GM12864 (cell line): ENCODE measurements at places on chromosomes 1 and 21.

GRCh38 chr1:176119549-176119948 is 87.5 kb downstream of the COP1 start:
- no peak for DNase-seq

DNA sequence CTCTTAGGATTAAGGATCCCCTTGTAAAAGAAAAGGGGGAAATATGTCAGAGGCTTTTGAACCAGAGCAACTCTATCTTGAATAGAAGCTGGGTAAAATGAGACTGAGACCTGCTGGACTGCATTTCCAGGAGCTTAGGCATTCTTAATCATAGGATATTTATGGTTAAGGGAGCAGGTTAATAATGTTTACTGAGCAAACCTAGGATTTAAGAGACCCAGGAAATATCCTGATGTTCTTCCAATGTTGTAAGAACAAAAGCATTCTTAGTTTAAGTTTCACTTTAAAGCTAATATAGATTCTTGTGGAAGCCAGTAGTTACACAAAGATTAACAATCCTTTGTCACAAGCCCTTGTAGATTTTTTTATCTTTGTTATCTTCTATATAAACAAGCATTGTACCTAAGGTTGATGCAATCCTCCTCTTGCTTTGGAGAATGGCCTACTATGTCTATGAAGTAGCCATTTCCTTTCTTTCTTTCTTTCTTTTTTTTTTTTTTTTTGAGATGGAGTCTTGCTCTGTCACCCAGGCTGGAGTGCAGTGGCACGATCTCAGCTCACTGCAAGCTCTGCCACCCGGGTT is 570.2 kb upstream of the BEND5 start:
- DNase-seq = no peak

DNA sequence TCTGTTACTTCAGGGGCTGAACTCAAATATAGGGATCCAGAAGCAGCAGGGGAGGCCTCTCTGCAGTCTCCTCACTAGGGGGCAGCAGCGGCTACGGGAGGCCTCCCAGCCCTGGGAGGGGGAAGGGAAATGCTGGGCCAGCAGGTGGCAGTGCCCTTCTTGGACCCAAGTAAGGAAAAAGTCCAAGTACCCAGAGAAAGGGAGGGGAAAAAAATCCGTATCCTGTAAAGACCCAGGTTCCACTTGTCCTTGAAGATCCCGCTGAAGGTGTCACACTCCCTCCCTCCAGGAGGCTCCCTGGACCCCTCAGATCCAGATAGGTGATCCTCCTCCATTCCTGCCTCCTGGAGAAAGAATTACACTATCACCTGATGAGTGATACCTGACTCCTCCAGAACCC is 14.1 kb upstream of the NUAK2 start:
- DNase-seq = no peak

DNA sequence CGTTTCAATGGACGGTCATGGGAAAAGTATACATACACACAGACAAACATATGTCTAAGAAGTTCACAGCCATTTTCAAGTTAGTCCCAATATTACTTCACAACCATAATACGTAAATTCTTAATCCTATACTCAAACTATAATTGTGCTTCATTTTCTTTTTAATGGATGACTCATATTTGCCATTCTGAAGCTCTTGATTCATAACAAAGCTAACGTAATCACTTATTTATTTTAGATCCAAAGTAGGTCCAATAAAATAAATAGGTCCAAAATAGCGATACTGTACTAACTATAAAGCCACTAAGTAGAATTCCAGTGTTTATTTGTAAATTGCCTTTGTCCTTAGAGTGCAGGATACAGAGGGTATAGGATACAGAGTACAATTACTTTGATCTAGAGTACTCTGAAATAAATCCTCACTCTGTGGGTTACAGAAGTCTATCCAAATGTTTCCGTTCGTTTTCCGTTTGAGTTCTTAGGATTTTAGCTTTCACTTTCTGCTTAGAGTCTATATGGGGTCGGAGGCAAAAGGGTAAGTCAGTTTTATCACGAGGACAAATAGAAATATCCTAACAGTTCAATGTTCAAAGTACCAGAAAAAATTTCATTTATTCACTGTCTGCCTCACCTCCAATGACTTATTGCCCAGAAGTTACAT is 8.8 kb upstream of the C1orf115 start:
- no peak for DNase-seq

- no peak for DNase-seq
These were observed 11.2 kb downstream of the KIFAP3 start for GRCh38 chr1:170063109-170063826.

- no peak for DNase-seq
These were observed 94.7 kb downstream of the PLPP3 start for GRCh38 chr1:56484695-56485094.

GRCh38 chr1:243343970-243344937 is 88.4 kb downstream of the SDCCAG8 start:
- DNase-seq = no peak

DNA sequence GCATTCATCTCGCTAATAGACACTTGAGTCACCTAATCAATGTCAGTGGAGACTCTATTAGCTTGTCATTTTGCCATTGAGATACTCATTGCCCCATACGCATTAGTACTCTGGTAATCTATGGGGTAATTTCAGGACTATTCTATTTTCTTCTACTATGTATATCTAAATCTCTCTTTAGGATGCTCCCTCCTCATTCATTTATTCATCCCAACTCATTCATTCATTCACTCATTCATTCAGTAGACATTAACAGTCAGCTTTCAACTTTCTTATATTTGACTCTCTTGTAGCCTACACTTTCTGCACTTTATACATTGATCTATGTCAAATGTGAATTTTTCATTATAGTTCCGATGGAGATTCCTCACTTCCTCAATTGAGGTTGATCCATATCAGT is 170.9 kb downstream of the ASTN1 start:
- DNase-seq = no peak

DNA sequence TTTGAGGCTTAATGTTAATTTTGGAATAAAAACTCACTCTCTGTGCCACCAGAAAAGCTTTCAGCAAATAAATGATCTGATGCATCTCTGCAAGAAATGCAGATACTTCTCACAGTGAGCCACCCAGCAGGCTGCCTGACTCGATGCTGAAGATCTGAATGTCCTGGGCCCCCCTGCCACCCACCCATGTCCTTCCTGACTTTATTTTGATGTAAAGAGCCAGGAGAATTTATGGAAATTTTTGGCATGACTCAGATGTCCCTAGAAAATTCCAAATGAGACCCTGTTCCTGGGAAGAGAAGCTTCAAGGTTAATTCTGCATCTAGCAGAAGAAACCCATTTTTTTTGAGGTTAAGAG is 62.8 kb upstream of the COA6 start:
- no peak for DNase-seq

DNA sequence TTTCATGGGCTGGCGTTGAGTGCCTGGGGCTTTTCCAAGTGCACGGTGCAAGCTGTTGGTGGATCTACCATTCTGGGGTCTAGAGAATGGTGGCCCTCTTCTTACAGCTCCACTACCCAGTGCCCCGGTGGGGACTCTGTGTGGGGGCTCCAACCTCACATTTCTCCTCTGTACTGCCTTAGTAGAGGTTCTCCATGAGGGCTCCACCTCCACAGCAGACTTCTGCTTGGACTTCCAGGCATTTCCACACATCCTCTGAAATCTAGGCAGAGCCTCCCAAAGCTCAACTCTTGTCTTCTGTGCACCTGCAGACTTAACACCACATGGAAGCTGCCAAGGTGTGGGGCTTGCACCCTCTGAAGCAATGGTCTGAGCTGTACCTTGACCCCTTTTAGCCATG is 82.1 kb downstream of the CCDC18 start:
- DNase-seq = no peak

- DNase-seq = no peak
These were observed 15.9 kb upstream of the MUTYH start for GRCh38 chr1:45356186-45356585.

- no peak for DNase-seq
These were observed 1604.7 kb downstream of the PLA2G4A start for GRCh38 chr1:188433425-188433824.

- DNase-seq = no peak
These were observed 612.2 kb upstream of the USP24 start for GRCh38 chr1:55827350-55827749.

DNA sequence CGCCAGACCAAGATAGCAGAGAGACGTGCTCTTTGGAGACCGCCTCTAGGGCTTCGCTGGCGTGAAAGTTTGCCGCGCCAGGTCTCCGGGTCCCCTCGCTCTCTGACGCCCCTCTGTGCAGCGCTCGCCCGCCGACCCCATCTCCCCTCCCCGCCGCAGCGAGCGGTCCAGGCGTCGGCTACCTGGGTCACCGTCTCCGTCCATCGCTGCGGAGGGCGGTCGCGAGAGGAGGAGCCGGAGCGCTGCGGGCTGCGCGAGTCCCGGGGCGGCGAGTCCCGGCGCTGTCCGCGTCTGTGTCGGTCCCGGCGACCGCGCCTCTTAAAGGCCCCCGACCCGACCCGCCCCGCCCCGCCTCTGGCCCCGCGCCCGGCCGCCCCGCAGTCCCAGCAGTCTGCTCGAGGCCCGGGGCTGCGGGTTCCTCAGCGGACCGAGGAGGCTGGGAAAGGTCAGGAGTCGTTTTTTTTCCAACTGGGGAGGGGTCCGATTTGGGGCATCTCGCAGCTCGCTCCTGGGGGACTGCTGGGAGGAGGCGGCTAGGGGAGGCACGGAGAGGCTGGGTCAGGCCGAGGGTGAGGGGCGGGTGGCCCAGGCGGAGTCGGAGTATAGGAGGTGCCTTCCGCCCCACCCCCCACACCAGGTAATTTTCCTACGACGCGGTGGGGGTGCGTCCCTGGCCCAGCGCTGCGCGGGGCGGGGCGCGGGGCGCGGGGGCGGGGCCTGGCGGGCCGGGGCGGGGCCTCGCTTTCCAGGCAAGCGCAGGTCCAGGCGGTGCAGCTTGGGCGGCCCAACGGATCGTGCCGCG is at the start of the genes FBXO2 and FBXO44:
Gene FBXO2 (minus strand): TSS at position 293 of the 802 bp plus-strand sequence. CDS start 89 bp downstream, at position 204.
Gene FBXO44 (plus strand): TSS at position 741 of the 802 bp plus-strand sequence. CDS start 959 bp downstream, outside the sequence.
- no peak for DNase-seq

DNA sequence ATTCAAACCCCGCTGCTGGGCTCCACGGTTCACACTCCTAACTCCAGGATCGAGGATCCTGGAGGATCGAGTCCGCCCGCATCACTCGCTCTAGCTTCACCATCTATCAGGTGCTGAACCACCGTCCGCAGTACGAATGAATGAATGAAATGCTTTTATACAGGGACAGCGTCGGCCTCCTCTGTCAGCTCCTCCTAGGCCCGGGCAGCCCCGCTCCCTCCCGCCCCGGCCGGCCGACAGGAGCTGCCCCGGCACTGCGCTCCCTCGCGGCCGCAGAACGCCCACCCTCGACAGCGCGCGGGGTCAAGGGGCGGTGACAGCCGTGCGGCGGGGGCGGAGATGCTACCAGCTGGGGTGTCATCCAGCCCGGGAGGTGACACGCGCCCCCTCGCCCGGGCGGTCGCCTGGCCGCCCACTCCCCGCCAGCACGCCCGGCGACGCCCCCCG is 520 bp downstream of the ZBTB17 start:
- no peak for DNase-seq

DNA sequence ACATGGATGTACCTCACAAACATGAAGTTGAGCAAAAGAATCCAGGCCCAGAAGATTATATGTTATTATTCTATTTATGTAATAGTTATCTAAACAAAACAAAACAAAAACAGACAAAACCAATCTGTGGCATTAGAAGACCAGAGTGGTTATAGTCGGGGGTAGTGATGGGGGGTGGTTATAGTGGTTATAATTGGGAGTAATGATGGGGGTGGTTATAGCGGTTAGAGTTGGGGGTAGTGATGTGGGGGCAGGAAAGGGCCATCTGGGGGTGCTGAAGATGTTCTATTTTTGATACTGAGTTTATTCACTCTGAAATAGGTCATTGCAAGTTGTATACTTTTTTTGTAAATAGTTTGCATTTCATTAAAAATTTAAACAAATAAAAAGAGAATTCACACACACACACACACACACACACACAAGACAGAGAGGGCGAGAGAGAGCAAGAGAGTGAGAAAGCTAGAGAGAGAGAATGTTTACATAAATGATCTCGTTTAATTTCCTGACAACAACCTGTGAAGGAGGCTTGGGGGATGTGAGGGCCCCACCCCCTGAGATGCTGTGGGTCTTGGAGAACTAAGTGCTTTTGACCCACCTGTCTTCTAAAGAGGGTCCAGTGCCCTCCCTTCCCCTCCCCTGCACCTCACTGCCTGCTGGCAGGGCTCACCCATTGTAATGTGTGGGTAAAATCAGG is 37.4 kb downstream of the RHOU start:
- DNase-seq = no peak

GRCh38 chr1:93275634-93276295 is 69.9 kb upstream of the DR1 start:
- no peak for DNase-seq

GRCh38 chr1:91733108-91733710 is 152.7 kb downstream of the TGFBR3 start:
- no peak for DNase-seq

GRCh38 chr1:162087111-162087510 is 17.6 kb downstream of the NOS1AP start:
- no peak for DNase-seq

DNA sequence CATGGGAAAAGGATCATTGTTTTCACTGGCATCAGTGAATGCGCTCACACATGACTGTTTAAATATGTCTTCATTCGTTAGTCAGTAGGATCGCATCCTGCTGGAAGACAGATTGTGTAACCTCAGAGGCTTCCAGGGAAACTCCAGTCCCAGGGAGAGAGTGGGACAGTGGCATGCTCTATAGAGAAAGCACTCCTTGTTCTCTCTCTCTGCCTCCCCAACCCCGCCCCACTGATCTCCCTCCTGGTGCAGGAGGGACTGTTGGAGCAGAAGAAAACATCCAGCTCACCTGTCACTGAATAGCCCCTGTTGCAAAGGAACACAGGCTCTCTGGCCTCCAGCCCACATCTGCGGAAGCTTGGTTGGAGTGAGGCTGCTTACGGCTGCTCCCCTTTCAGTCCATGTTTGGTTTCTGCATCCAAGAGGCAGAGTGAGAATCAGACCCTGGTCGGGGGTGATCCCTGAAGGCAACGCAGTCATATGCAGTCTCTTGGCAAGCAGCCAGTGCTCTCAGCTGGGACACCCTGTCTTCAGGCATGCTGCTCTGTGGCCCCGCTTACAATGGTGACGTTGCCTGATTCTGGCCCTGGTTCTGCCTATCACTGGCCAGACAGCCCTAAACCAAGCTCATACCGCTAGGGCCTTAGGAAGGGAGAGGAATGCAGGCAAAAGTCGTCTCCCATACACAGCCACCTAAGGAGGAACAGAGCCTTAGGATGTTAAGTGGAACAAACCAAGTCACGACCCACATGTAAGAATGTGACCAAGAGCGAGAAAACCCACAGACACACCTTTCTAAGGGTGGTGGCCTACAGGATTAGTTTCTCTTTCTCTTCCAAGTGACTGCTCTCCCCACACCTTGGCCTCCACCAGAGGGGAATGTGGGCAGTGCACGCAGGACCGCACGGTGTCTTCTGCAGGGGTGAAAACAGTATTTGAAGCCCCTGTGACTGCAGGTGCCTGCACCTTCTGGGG is 39.7 kb downstream of the BACE2 start:
- no peak for DNase-seq

DNA sequence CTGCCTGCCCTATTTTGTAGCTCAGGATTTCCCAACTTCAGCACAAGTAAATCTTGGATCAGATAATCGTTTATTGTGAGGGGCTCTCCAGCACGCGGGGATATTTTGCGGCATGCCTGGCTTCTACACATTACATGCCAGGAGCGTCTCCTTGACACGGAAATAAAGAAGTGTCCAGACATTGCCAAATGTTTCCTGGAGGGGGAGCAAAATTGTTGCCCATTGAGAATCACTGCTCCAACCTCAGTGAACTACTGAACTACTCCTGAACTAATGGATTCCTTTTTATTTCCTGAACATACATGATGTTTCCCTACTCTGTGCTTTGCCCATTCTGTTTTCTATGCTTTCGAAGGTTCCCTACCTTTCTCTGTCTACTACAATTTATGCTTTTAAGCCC is 1359.1 kb upstream of the ADGRL2 start:
- DNase-seq = no peak
